Dermis microvascular lymphatic vessel endothelial cell (primary cell): ENCODE measurements at places on chromosomes 5 and 9.

DNA sequence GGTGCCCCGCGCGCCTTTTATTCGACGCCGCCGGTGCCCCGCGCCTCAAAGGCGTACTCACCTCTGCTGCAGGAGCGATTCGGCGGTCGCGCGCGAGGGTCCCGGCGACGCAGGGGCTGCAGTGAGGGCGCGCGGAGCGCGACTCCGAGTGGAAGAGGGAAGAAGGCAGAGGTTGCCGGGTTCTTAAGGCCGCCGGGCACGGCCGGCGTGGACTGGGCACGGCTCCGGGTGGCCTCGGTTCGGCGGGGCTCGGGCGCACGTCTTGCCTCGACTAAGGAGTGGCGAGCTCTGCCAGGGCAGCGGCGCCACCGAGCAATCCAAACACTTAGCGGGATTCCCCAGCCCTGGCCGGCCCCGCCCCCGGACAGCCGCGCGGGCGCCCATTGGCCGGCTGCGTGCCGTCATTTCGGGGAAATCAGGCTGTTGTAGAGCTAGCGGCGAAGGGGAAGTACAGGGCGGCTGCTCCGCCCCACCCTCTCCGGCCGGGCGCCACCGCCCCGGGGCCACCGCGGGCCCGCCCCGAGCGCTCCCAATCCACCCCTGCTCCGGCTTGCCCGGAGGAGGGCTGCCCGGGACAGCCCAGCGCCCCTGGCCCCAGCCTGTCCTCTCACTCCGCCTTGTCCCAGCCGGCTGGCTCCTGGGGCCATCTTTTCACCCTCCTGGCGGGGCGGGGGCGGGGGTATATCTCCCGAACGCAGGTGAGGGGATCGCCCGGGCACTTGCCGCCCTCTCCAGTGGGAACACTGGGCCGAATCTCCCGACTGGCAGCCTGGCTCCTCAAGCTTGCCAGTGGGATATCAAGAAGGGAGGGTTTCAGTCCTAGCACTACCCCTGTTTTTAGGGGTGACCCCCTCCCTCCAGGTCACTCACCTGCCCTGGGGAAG, at the start of gene IRF1:
Gene IRF1 (minus strand): TSS at position 290 of the 884 bp plus-strand sequence. CDS start 1,295 bp downstream, outside the sequence.
- peak; percentile 82 for DNase-seq

- DNase-seq = no peak
These were observed 73.7 kb upstream of the EGFLAM start for GRCh38 chr5:38184627-38185026.

DNA sequence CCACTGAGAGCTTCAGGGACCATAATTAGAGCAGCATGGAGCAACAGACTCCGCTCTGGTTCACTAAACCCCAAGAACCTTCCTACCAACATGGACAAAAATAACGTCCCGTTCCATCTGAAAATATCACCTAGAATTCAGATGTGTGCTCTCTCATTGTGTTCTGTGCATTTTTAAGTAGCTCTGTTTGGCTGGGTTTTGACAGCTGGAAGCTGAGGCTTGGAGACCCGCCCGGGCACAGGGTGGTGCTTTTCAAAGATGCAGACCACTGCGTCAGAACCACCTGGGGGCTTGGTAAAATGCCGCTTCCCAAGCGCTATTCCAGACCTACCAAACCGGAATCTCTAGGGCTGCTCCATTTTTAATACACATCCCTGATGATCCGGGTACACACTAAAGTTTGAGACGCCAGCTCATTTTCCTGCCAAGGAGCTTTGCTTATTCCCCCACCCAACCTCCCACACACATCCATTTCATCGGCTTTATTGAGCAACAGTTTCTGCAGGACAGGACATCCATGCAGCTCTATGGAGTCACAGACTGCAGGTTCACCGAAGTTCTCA, 104.8 kb downstream of the GABBR2 start:
- DNase-seq = no peak

GRCh38 chr9:136844761-136845464, 2.6 kb downstream of the AJM1 start:
- DNase-seq = no peak

GRCh38 chr9:128552744-128553440, 505 bp downstream of the SPTAN1 start:
- peak; percentile 38 for DNase-seq

GRCh38 chr5:10248378-10249260, 1.1 kb downstream of the ATPSCKMT start:
- DNase-seq = no peak

- DNase-seq = no peak
These were observed 9.4 kb downstream of the RABGAP1 start for GRCh38 chr9:122950263-122950662.

GRCh38 chr9:79884546-79884945, 312.8 kb downstream of the TLE4 start:
- no peak for DNase-seq

GRCh38 chr5:74251141-74252035, 389.1 kb downstream of the ENC1 start:
- peak; percentile 82 for DNase-seq

DNA sequence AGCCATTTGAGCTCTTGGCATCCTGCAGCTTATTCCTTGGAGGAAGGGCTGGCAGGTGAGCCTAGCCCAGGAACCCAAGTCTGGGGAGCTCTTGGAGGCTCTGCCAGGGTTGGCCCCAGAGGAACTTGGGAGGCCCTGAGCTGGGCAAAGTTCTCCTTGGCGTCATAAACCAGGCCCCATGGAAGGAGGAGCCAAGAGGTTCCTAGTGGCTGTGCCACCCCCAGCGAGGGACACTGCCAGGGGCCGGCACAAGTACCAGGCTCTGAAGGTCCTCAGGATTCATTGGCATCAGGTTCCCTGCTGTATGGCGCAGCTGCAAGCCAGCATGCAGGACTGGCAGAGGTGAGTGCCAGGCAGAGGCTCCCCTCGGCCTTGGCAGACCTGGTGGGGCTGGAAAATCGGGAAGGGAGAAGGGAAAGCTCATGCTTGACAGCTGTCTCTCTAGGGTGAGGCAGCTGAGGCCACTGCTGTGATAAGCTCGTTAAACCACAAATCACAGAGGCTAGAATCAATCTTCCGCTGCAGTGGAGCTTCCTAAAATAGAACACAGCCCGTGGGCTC, 54.6 kb upstream of the SYNPO start:
- no peak for DNase-seq
